Osteocyte (in vitro differentiated cells): ENCODE measurements at places on chromosomes 13 and 19. TPM values are rescaled to one million over a fixed set of nuclear protein-coding genes. Genes with fewer than 3 reads are reported as not detected.

- DNase-seq, result no peak
Observed at GRCh38 chr19:28841531-28841930, 371.4 kb downstream of the UQCRFS1 start.

GRCh38 chr19:9878511-9879196, 43.5 kb downstream of the PIN1 start:
- no peak for DNase-seq

DNA sequence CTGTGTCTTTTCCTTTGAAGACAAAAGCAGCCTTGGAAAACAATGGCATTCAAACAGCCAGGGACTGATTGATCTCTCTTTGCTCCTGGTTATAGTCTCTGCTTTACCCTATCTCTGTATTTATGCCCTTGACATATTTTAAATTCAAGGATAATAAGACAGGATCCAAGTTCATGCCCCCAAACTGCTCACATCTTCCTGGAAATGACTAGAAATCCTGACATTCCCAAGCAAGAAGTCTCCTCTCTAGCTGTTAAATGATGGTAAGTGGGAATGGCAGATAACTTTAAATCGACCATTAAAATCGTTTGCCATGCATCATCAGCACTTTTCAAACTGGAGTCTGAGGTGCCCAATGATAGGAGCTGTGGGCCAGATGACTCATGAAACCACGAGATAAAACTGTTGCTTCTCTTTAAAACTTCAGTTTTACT, 435.6 kb downstream of the FOXO1 start:
- DNase-seq, result no peak

DNA sequence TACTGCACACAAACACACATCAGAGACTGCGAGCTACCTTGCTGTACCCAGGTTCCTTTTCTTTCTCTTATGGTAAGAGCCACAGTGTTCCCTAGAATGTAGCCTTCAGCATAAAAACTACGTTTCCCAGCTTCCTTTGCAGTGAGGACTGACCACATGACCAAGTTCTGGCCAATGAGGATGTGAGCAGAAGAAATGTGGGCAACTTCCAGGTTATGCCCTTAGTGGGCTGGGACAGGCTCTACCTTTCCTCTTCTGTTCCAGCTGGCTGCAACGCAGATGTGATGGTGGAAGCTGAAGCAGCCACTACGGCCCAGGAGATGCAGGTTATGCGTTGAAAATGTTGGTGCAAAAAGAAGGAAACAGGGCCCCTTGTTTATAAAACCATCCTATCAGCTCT, 27.5 kb downstream of the VRK3 start:
- DNase-seq, result no peak

DNA sequence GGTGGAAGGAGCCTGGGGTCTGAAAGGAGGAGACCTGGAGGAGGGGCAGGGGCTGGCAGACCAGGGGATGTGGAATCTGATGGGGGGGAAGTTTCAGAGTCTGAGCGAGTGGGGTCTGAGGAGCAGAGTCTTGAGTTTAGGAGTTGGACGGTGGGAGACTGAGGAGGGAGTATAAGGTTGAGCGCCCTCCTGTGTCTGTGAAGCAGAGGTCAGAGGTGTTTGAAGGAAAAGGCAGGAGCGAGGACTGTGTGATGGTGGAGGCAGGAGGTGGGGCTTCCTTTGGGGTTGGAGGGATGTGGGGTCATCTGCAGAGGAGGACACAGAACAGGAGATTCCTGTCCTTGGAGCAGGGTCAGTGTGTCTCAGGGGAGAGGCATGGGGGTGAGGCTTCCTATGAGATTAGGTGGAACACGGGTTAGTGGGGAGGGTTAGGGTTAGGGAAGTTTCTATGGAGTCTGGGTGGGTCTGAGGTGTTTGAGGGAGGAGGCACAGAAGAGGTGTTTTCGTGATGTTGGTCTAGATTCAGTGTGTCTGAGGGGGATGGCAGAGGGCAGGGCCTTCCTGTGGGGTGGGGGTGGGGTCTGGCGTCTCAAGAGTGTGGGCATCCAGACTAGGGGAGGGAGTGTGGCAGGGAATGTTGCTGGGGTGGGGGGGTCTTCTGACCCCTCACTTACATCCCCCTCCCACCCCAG, 8.3 kb downstream of the RYR1 start:
- DNase-seq, result no peak

ZNF613 gene
- 7.8 and 9.4 TPM in 2 replicates for total RNA-seq
